ENCODE measurements at places on chromosomes 12 and 14.

DNA sequence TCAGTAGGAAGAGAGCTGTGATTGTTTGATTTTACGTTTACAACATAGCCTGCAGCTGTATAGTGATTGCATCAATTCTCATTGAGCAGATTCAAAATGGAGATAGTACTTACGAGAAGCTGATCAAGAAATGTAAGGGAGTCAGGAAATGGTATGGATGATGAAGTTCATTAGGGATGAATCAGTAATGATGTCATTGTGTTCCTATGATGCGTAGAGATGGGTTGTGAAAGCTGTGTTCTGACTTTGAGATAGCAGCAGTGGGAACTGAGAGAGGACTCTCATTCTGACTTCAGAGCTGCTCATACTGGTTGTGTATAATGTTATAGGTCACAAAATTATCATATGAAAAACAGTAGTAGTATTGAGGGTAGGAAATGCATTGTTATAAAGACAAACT lies 44.0 kb downstream of the TTLL5 start:
- DNase-seq: no peak

- DNase-seq: no peak
Observed at GRCh38 chr12:48002414-48002730, 1.9 kb downstream of the COL2A1 start.

GRCh38 chr12:65791400-65791799 lies 32.9 kb upstream of the HMGA2 start:
- no peak for DNase-seq

GRCh38 chr12:131702573-131702877 lies 8.4 kb upstream of the SFSWAP start:
- DNase-seq: no peak

- DNase-seq: no peak
Observed at GRCh38 chr14:68756000-68756481, 36.8 kb downstream of the ZFP36L1 start.

- no peak for DNase-seq
Observed at GRCh38 chr12:40692765-40693206, 547 bp downstream of the CNTN1 start.

GRCh38 chr14:50544911-50545310 lies 12.5 kb upstream of the MAP4K5 start:
- DNase-seq: no peak

DNA sequence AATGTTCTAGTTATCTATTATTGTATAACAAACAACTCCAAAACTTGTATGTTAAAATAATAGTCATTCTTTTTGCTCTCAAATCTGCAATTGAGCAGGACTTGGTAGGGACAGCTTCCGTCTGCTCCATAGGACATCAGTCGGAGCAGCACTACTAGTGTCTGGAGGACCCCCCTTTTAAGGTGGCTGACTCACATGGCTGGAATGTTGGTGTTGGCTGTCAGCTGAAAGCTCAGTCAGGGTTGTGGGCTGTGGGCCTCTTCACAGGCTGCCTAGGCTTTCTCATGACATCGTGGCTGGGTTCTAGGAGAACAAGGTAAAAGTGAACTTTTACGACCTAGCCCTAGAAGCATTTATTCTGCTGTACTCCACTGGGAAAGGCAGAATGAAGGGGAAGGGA lies 160.6 kb downstream of the ANO4 start:
- no peak for DNase-seq

GRCh38 chr12:7297865-7298264 lies 6.0 kb upstream of the ACSM4 start:
- no peak for DNase-seq

GRCh38 chr14:75511201-75511600 lies 11.1 kb upstream of the BATF start:
- DNase-seq: no peak

- peak; percentile 56 for DNase-seq
Observed at GRCh38 chr14:68939893-68940613, 39.0 kb downstream of the ACTN1 start.

DNA sequence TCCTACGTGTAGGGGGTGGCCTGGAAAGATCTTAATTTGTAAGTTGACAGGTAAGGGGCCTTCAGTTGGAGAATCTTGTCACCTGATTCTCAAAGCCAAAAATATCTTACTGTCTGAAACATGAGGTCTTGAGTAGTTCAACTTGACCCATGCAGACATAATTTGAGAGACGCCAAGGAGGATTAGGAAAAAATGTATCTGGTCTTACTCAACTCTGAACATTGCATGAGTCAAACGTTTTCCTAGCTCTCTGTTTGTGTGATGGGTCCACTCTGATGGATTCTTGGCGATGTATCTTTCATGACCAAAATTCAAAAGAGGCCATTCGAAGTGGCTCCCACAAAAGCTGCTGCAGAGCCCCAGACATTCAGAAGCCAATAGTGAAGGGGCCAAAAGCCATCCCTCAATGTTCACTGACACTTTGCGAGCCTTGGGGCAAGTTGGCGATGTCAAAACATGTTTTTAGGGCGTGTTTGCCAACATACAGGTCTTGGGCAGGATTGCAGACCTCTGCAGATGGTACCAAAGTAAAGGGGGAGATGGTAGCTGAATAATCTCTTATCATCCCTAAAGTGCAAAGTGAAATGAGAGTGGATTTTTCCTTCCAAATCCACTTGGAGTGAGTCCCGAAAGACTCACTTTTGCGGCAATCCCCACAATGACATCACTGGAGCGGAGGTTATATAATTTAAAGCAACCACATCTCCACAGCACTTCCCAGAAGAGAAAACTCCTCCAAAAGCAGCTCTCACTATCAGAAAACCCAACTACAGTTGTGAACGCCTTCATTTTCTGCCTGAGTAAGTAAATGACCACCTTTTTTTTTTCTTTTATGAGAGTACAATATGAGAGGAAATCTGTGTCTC lies at the start of gene BDKRB1:
Gene BDKRB1 (plus strand): TSS at position 710 of the 866 bp plus-strand sequence. CDS start 7,473 bp downstream, outside the sequence.
- no peak for DNase-seq

- DNase-seq: no peak
Observed at GRCh38 chr14:80587096-80587724, 354.3 kb downstream of the CEP128 start.

DNA sequence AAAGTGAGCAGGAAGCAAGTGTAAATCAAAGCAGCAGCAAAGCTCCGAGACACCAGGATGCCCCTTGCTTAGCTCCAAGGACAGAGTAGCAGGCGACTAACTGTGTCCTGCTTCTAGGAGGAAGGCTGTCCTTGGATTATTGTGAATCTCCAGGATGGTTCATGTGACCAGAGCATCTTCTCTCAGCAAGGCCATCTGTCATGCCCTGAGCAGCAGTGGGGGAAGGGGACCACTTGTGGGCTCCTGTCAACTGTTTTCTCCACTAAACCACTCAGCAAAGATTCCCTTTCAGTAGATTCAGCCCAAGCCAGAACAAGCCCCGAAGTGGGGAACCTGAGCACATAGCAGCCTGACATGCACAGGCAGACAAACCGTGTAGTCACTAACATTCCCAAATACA lies 19.4 kb downstream of the MAP3K9 start:
- no peak for DNase-seq

DNA sequence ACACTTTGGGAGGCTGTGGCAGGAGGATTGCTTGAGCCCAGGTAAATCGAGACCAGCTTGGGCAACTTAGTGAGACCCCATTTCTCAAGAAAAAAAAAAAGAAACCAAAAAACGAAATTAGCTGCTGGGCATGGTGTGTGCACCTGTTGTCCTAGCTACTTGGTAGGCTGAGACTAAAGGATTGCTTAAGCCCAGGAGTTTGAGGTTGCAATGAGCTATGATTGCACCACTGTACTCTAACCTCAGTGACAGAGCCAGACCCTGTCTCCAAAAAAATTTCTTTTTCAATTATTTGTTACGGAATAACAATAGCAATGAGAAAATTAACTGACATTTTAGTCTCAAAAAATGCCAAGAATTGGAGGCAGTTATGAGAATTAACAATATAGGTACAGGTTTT lies 128.0 kb downstream of the CCDC91 start:
- DNase-seq: no peak

- no peak for DNase-seq
Observed at GRCh38 chr14:50615552-50615951, 52.6 kb downstream of the SAV1 start.

DNA sequence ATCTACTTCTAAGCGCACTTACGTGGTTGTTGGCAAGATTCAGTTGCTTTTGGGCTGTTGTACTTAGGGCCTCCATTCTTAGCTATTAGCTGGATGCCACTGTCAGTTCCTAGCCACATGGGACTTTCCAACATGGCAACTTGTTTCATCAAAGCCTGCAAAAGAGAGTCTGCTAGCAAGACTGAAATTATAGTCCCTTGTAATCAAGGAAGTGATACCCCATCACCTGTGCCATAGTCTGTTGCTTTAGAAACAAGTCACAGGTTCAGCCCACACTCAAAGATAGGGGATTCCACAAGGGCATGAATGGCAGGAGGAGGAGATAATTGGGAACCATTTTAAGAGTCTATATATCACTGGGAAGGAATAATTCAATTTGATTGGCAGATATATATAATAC lies 27.1 kb upstream of the SLC17A8 start:
- no peak for DNase-seq

DNA sequence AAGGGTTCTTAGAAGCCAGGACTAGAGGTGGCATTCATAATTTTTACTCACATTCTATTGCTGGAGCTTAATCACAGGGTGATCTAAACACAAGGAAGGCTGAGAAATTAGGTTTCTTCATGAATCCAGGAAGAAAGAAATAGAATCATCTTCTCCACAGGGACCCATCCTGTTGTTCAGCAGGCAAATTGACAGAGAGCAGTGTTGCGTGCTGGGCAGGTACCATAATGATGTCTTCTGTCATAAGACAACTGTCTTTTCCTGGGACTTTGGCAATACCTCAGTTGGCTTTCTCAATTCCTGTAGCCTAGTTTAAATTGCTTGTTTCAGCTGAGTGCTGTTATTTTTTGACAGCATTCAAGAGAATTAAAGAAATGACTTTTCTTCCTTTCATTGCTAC lies 468.0 kb upstream of the SYT1 start:
- peak; percentile 25 for DNase-seq

- DNase-seq: no peak
Observed at GRCh38 chr12:72543777-72544467, 271.8 kb downstream of the TRHDE start.

DNA sequence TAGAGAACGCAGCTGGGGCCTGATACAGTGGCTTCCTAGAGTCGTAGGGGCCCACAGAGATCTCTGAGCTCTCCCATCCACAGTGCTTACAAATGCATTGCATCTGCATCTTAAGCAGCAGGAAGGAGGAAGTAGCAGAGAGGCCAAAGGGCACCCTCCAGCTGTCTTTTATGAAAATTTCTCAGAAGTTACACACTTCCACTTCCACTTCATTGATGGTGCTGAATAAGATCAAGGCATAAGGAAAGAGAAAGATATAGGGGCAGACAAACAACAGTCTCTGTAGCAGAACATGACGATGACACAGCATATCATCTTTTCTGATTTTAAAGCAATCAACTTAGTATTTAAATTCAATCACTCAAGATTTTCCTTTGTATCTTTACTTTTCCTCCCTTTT lies 51.6 kb upstream of the ABCC9 start:
- DNase-seq: no peak

DNA sequence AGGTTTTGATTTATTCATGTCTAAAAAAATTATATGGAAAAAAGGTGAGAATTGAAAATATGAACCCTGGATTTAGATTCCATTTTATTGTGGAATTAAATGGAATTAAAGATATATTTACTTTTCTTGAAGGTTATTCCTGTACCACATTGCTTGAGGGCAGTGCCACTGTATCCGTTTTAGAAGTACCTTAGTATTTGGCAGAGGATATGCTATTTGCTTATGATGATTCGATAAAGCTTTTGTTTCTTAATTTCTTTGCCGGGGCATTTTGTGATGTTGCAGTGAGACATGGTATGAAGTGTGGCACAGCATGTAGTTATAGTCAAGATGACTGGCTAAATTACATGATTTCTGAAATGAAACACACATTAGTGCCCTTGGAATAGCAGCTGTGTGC lies 7.6 kb downstream of the TMTC2 start:
- DNase-seq: no peak

GRCh38 chr14:95480887-95481226 lies 35.6 kb downstream of the SYNE3 start:
- no peak for DNase-seq

DNA sequence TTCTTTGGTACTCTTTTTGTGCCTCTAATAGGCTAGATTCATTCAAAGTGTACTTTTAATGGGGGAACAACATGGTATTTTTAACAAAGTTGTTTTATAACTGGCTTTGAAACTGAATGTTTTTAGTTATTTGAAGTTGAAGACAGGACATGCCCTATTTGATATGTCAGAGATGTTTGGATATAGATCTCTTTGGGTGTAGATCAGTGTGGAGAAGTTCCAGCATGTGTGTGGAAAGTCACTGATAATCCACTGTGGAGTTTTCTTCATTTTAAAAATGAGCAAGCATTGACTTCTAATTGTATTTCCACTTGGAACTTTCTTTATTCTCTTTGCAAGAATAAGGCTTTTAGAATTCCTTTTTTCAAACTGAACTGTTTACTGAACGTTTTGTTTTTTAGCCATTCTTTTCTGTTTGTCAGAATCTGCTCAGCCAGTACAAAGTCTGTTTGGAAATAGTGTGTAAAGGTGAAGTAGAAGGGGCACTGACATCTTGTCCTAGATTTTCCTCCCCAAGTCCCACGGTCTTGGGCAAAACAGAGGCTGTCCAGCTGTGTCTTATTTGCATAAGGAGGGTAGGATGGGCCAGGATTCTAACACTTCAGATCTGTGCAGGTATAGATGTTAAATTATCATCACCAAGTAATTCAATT lies 35.0 kb downstream of the TDP1 start:
- DNase-seq: no peak

GRCh38 chr12:90250042-90250441 lies 541.4 kb upstream of the ATP2B1 start:
- no peak for DNase-seq

GRCh38 chr12:129036135-129036534 lies 182.9 kb downstream of the GLT1D1 start:
- no peak for DNase-seq

GRCh38 chr12:16034136-16034817 lies 123.1 kb downstream of the DERA start:
- DNase-seq: no peak

- DNase-seq: no peak
Observed at GRCh38 chr12:104738331-104738730, 219.8 kb downstream of the SLC41A2 start.

DNA sequence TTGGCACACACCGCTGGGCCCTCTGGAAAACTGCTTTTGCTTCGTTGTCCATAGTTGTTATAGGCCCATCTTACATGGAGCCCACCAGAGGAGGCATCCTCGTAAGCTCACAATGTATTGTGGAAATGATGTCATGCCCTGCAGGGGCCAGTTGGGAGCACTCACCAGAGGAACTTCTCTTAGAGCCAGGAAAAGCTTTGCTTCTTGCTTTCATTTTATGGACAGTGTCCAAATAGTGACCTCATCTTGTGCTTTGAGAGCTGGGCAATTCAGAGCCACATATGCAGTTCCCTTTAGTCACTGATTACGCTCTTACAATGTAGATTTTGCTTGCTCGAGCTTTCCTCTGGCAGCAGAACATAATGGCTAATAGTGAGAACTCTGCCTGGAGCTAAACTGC lies 275.6 kb downstream of the AACS start:
- no peak for DNase-seq

DNA sequence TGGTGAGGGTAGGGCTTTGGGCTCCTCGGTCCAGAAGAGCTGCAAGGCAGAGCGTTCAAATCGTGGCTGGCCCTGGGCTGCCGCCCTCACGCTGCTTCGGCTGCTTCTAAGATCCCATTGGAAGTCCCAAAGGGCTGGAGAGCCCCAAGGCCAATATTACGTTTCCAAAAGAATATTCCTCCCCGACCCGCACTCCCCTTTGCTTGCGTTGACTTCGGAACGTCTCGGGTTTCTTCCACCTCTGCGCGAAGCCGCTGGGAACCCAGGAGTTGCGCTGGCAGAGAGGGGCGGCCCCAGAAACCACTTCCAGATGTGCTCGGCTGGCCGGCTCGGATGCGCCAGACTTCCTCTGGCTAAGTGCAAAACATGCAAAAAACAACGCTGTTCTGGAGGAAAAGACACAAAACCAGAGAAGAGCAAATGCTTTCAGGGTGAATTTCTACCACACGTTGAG lies at the start of gene GLT8D2:
Gene GLT8D2 (minus strand): TSS at position 285 of the 454 bp plus-strand sequence. CDS start 30,539 bp downstream, outside the sequence.
- peak; percentile 16 for DNase-seq
